HTR-8/SVneo (cell line): ENCODE measurements at places on chromosomes 2 and 18.

DNA sequence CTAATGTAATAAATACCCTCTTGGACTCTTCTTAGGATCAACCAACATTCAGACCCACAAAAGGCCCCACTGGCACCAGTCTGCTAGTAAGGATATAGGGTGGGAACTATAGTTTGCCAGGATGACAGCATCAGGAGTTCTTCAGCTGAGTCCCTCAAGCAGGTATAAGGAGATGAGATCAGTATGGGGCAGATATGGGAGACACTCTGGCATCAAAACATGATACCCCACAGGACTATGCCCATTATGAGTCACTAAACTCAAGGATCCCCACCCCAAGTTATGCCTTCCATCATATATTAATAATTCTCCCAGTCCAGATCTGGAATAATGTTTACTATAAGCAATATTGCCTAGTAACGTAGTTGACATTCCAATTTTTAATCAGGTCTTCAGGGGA lies 83.1 kb upstream of the CCDC141 start:
- DNase-seq: no peak

- no peak for DNase-seq
Observed at GRCh38 chr2:7915302-7916091, 766.4 kb upstream of the ID2 start.

DNA sequence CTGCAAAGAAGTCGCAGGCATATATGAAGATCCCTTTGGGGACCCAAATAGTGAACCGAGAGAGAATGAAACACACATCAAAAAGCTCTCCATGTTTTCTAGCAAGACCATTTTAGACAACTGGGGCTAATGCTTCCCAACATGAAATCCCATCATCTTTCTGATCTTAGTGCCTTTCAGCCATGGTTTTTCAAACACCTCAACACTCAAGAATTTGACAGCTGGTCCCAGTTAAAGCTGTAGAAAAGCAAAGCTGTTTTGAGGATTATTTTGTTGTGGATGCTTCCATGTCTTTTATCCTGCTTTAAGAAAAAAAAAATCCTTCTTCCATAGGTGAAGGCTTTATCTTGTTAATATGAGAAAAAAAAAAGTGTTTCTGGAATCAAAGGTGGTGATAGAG lies 259.1 kb downstream of the STK39 start:
- no peak for DNase-seq

DNA sequence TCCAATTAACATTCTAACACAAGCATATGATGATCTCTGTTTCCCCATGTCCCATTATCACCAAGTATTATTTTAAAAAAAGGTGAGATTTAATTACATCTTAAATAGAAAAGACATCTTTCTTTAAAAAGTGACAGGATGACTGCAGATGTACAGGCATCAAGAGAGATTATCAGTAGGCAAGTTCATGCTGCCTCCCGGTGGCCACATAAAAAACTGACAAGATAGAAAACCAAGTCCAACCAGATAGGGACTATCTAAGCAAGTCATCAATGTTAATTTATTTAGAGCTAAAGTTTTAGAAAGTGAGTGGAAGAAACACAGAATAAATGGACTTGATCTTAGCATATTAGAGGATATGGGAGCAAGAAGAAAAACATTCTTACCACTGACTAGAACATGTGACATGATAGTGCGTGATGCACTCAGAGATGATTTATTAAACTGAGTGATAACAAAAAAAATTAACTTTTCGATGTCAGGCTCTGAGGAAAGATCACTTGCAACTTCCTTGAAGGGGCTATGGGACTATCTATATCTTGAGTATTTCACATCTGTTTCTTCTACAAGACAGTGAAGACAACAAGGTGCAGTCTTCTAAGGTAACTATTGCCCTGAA lies 5.4 kb upstream of the TDRD15 start:
- peak; percentile 36 for DNase-seq

DNA sequence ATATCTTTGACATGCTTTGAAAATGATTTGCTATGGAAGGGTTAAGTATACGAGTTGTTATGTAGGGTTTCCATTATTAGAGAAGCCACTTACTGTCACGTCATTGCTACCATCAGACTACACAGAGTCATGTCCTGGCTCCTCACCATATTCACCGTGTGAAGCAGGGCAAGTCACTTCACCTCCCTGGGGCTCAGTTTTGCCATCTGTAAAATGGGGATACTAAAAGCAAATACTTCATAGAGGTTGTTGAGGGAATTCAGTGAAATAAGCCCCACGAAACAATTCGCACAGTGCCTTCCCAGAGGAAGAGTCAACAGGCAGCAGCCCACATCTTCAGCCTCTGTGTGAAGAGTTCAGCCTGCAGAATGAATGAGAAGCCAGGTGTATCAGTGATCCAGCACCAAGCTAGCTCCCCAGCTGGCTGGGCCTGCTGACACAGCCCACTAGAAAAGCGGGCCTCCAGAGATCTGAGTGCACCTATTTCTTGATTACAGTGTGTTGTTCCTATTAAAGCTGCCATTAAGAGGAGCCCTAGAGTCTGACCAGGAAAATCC lies 3.4 kb downstream of the DIPK1C start:
- no peak for DNase-seq

GRCh38 chr2:35933031-35933430 lies 422.5 kb upstream of the CRIM1 start:
- no peak for DNase-seq

DNA sequence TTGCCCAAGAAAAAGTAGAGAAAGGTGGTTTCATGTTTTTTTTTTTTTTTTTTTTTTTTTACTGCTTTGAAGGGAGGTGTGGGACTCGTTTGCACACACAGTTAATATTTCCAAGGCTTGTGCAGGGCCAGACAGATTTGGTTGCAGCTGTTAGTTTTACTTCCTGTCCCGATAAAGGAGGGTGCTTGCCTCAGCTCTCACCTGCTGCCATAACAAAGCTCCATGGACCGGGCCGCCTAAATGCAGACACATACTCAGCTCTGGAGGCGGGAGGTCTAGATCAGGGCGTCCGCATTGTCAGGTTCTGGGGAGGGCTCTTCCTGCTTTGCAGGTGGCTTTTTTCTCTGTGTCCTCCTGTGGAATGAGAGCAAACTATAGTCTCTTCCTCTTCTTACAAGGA lies 69.9 kb downstream of the ODC1 start:
- no peak for DNase-seq

DNA sequence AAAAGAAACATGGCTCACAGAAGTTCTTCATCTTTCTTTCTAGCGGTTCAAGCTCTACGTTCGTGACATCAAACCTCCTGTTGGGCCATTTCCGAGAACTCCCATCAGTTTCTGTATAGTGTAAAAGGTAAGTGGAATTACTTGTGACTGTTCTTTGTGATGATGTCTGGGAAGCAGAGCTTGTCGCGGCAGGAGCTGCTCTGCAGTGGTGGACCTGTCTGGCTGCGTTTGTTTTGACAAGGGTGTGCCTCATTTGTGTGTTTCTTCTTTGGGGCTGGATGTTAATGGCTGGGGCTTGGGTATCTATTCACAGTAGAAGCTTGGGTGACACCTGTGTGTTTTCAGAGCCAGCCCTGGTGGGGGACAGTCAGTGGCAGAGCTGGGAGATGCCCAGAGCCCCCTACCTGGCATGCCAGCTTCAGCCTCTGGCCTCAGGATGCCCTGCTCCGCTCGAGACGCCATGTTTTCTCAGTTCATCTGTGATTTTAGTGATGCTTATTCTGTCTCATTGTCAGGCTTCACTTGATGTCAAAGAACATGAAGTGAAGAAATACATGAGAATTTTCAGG lies 59.6 kb downstream of the LDLRAD4 start:
- DNase-seq: no peak

- peak; percentile 62 for DNase-seq
Observed at GRCh38 chr2:64595397-64596176, 58.1 kb downstream of the SERTAD2 start.

DNA sequence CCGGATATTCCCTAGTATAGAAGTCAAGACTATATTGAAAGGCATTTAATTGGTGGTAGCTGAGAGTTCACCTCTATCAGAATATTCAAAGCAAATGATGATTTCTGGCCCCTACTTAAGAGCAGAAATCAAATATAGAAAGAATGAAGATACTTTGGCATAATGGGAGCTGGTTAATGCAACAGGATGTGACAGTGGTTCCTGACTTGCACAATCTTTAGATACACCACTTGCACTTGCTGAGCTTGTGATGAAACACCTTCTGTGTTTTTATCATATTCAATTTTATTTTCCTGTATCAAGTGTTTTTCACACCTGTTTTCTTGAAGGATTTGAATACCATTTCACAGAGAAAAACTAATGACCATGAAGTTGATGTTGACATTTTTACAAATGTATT lies 124.1 kb upstream of the CDH19 start:
- no peak for DNase-seq

DNA sequence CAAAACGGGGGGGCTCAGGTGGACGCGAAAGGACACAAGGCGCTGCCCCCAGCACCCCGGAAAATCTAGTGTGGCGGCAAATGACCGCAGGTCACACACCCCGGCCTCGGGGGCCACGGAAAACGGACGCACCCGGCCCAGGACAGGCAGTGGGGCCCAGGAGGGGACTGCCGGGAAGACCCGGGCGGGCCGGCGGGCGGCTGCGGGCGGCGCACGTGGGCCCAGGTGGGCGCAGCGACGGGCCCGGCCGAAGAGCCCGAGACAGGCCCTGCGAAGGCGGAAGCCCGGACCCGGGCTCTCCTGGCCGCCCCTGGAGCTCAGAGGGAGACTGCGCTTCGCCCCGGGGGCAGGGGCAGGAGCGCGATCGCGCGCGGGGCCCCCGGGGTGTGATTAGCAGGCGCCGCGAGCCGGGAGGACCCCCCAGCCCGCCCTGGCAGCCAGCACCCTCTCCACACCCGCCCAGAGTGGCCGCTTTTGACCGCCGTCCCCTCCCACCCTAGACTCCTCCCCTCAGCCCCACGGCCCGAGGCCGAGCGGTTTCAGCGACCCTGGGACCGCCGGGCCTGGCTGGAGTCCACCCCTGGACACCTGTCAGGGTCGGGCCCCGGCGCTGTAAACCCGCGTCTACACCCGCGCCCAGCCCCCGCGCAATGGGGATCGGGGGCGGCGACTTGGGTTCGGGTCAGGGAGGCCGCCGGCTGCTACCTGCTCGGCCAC lies 773 bp downstream of the MBP start:
- DNase-seq: peak; percentile 41

- DNase-seq: no peak
Observed at GRCh38 chr2:172609488-172609887, 53.6 kb downstream of the PDK1 start.

DNA sequence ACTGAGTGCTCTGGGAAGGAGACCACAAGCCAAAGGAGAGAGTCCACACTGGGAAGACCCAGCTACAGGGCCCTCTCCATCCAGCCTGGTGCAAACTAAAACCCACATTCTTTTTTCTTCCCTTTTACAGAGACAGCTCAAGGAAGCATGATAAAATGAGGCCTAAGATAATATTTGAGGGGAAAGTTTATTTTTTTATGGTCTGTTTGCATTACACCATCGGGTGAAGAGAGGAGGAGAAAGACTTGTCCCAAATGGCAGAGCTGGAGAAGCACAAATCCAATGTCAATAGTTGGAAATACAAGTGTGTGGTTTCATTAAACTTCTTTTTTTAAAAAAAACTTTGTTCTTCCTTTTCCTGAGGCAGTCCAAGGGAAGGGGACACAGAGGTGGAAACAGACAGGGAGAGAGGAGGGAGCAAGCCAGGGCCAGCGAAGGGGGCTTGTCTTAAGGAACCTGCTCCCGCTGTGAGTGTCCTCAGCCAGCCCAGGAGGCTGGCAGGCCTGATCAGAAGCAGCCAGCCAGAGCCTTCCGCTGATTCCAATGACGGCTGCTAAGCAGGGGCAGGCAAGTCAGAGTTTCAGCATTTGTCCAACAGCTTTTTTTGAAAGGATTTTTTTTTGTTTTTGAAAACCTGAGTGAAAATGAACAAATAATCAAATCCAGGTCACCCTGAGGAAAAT lies 203.8 kb upstream of the SIX2 start:
- no peak for DNase-seq

DNA sequence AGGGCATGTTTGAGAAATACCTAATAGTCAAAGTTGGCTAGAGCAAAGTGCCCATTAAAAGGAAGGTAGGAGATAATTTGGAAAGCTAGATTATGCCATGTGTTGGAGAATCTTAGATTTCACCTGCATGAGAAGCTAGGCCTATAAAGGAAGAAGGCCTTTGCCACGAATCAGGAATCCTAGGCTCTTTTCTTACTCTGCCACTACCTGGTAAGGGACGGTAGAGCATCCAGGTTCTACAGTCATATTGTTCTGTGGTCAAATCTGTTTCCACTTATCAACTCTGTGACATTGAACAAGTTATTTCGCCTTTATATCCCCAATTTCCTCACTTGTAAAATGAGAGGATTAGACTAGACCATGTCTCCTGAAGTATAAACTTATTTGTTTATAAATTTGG lies 3.6 kb upstream of the KCNJ3 start:
- no peak for DNase-seq

DNA sequence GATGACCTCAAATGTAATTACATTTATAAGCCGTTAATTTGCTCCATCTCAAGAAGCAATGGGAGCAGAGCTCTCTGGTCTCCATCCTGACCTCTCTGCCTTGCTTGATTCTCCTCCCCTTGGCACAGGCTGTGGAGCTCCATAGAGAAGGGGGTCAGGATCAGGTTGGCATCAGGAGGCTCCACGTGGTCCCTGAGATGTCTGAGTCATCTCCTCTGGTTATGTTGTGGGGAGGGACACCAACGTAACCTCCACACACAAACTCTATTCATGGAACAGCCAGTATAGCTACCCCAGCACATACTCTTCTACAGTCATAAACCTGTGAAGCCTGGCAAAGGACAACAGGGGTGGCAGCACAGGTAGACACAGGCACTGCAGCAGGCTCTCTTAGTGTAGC lies 29.0 kb downstream of the TRABD2A start:
- no peak for DNase-seq

GRCh38 chr18:79403723-79404566 lies 8.2 kb downstream of the NFATC1 start:
- no peak for DNase-seq

DNA sequence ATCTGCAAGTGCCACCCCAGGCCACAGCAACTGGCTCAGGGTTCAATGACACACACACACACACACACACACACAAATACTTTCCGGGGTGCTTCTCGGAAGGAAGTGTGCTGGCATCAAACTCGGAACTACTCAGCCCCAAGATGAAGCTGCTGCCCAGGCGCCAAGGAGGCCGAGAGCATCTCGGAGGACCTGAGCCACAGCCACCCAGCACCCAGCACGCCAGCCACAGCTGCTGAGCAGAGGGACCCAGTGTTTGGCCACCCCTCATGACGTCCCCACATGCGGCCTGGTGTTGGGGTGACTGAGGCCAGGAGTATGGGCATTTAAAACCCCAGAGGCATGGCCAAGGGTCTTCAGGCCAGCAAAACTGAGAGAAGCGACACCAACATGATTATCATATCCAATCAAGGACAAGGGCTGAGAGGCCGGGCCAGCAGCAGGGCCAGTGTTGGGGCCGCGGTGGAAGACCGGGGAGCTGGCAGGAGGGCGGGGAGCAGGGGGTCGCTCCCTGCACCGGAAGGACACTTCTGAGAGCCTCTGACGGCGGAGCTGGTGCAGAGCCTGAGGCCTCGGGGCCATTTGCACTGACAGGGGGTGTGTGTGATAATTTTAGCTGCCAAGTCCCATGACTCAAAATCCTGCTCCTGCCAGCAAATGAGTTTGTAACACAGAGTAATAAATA lies 61.8 kb downstream of the BIN1 start:
- no peak for DNase-seq
